ENCODE measurements at places on chromosomes 6 and 20.

DNA sequence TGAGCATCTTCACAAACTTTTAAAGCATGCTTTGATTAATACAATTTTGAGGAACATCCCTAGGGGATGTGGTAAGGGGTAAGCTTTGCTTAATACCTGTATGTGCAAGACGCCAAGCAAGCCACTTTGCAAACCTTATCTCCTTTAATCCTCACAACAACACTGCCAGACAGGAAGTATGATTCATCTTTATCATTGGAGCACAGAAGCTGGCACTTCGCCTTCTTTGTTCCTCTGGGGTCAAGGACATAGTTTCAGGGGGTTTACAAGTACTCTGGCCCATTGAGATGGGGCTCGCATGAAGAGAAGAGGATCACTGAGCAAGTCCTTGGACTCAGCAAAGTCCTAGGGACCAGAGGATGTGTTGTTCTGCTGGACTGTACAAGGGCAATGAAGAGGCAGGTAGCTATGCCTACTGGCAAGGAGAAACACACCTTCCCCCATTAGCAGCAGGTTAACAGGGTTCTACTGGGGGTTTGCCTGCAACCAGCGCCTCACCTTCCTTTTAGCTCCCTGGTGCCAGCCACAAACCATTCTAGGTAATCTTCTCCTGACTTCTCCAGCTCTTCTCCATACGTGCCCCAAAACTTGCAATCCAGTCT is 8.8 kb downstream of the TMEM244 start:
- no peak for DNase-seq

DNA sequence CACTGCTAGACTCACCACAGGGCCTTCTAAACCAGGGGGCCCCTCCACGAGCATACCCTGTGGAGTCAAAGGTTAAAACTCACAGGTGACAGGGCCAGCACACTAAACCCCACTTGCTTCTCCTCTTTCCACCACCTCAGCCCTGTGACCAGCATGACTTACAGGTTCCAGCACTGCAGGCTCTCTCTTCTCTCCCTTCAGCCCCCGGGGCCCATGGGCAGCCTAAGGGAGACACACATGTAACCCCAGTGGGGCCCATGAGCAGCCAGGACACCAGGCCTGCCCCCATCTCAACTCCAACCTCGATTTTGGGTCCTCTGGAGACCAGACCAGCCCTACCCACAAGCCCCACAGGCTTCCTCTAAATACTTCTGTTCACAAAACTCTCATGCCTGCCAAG is 28.0 kb downstream of the HLA-DPB1 start:
- DNase-seq: no peak

- no peak for DNase-seq
Observed at GRCh38 chr6:150775415-150776203, 89.9 kb upstream of the MTHFD1L start.

- no peak for DNase-seq
Observed at GRCh38 chr6:133340557-133340956, 99.4 kb downstream of the EYA4 start.

DNA sequence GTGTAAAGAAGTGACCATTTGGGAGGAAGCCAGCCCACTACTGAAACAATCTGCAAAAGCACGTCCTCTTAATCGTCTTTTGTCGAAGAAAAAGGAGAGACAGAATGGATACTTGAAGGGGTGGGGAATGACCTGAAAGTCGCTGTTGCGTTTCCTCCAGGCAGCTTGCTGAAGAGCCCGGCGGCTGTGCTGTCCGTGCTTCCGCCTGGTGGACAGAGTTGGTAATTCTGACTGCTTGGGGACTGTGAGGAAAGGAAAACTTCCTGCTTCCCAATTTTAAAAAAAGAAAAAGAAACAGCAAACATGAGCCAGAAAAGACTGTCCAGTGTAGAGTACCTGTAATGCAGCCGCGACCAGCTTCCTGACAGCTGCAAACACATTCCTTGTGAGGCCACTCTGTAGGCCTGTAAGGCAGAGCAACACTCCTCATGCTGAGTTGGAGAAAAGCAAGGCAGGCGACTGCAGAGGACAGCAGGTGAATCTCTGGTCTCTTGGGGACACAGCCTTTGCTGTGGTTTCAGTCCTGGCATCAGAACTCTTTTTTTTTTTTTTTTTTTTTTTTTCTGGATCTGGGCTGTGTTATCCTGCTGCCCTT is 251.1 kb upstream of the TBX18 start:
- no peak for DNase-seq

- no peak for DNase-seq
Observed at GRCh38 chr20:30489614-30490003, 767.9 kb upstream of the DEFB115 start.

- DNase-seq: no peak
Observed at GRCh38 chr20:51470499-51470820, 72.1 kb downstream of the NFATC2 start.

DNA sequence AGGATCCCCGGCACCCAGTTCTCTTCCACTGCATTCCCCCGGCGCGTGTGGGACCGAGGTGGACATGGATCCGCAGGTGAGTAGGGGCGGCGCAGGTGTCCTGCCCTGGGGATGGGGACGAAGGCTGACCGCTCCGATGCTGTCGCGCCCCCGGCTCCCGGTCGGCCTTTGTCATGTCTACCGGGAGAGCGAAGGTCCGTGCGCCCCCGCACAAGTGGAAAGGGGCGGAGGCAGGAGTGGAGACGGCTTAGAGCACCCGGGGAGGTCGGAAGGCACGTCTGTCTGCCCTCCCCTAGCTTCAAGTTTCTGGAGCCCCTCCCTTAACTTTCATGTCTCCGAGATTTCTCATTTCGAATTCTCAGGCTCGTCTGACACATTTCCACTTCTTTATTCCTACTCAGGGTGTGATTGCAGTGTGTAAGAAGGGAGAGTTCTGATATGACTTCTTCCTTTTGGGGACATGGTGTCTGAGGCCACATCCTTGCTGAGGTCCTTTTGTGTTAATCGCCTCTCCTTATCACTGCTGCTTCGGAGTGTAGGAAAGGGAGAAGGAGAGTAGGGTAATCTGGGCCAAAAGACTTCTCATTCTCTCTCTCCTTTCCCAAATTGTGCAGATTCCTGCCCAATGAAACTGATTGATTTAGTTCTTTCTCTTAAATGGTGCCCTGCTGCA is 435 bp downstream of the KIFC1 start:
- DNase-seq: peak; percentile 37

DNA sequence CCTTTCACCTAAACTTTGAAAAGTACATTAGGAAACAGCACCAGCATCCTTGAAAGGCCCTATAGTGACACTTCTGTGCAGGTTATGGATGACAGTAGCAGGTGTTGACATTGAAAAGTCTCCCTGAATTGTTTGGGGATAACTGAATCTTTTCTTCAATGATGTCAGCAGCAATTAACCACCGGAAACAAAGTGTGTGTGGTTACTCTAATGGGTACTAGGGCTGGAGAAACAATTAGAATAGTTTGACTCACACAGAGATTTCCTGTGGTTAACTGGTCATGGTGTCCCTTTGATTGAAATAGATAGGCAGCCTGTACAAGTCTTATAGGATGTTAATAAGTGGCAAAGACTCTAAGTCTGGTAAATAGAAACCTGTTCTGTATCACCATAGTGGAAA is 189.1 kb downstream of the TBX18 start:
- no peak for DNase-seq

- no peak for DNase-seq
Observed at GRCh38 chr6:6453186-6453585, 132.7 kb upstream of the F13A1 start.

- no peak for DNase-seq
Observed at GRCh38 chr20:62191781-62192559, 9.1 kb downstream of the MTG2 start.

DNA sequence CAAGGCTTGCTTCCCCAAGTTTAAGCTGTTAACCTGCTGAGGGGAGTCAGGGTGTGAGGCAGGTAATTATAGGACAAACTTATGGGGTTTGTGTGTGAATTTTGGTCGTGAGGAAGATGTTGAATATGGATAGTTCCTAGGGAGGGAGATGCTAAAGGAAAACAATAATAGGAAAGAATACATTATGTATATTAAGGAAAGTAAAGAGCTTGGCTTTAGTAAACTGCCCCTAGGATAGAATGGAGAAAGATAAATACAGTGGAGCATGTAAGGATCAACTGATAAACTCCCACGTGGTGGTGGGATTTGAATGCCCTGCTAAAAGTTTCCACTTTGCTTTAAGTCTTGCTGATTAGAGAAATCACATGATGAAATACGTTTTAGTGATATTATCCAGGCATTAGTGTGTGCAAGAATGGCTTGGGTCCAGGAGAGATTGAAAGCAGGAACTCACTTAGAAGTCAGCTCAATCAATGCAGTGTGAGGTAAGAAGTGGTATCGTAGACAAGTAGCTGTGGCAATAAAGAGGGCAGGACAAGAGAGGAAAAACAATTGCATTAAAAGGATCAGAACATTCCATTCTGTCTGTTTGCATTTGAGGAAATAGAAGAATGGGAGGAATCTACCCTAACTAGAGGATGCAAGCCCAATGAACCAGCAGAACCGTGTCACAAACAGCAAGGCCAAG is 52.5 kb downstream of the RPS12 start:
- DNase-seq: no peak

DNA sequence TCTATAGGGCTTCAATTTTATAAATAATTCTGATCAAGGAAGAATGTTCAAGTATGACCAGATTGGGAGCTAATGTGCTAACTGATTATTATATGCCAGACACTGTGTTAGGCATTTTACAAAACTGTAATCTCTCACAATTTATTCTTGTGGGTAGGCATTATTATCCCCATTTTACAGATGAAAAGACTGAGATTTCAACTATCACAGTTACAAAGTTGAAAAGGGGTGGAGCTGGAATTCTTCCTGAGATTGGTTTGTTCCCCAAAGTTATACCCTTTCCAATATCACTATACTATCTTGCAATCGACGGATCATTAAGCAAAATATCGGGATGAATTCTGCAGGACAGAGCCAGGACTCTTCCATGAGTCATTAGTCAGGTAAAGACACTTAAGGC is 57.1 kb downstream of the TPD52L1 start:
- no peak for DNase-seq

- no peak for DNase-seq
Observed at GRCh38 chr20:38343311-38344106, 2.8 kb upstream of the LBP start.

DNA sequence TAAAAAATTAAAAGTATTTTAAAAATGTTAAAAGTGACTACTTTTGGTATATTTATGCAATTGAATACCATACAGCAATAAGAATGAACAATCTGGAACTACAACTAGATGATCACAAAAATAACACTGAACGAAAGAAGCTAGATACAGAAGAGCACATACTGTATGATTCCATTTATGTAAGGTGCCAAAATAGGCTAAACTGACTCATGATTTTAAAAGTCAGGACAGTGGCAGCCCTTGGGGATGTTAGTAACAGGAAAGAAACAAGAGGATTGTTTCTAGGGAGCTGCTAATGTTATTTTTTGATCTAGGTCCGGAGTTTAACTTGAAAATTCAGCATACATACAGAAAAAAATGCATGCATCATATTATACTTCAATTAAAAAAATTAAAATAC is 42.3 kb downstream of the KIF13A start:
- no peak for DNase-seq

DNA sequence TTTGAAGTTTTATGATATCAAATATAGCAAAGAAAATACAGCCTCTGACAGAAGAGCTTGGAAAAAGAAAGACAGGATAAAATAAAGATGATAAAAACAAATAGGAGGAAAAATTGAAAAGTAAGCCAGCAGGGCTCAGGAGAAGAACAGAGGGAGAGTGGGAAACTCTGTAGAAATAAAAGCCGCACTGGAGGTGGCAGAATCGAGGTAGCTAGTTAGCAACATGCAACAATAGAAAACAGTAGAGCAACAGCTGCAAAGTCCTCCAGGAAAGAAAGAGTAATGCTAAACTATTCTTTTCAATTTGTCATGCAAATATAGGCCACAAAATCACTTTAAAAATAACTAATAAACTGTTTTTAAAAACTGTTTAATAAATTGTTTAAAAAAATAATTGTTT is 28.8 kb downstream of the HBS1L start:
- no peak for DNase-seq

DNA sequence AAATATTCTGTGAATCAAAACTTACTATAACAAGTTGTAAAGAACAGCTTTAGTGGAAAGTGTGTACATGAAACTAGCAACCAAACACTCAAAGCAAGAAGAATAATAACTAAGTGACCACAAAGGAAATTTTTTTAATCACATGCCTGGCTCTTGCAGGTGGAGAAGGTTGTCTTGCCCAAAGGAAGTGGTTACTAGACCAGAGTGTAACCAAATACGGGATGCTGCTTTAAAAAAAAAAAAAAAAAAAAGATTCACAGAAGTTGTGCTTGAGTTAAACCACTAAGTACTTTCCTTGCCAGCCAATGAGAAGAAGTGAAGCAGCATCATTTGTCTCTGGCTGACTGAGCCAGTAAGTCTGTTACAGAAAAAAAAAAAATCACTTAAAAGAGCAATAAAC is 19.1 kb upstream of the HLA-DQB1 start:
- DNase-seq: peak; percentile 41

GRCh38 chr20:17602493-17602892 is 32.6 kb downstream of the DSTN start:
- no peak for DNase-seq

- no peak for DNase-seq
Observed at GRCh38 chr6:17491416-17492142, 98.2 kb downstream of the CAP2 start.

DNA sequence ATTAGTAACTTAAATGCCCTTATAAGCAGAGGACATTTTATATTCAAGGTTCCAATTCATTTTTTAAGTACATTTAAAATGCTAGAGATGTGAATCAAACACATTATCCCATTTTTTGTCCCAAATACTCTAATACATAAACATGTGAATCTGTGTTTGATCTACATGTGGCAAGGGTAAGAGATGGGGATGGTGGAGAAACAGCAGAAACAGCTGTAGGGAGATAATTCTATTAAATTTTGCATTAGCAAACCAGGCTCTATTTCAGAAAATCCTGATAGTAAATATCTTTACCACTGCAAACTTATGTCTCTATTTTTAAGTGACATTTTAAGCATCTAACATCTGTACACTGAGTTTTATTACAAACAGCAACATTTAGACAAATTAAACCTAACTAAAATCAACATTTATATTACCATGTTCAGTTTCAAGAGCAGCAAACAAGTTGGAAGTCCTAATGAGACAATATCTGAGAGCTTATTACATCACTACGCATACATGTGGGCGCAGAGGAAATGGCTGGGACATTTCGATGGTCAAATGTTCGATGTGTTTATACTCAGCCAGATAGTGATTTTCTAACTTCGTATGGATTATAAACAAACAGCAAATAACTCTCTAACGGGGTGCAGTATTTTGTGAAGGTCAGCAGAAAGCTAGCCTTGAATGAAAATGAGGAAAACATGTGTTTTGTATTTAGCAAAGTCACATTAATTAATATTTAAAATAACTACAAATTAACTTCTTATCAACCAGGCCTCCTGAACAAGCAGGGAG is 165.1 kb downstream of the GJA1 start:
- DNase-seq: no peak

- no peak for DNase-seq
Observed at GRCh38 chr6:165983112-165984072, 184.3 kb downstream of the TBXT start.

DNA sequence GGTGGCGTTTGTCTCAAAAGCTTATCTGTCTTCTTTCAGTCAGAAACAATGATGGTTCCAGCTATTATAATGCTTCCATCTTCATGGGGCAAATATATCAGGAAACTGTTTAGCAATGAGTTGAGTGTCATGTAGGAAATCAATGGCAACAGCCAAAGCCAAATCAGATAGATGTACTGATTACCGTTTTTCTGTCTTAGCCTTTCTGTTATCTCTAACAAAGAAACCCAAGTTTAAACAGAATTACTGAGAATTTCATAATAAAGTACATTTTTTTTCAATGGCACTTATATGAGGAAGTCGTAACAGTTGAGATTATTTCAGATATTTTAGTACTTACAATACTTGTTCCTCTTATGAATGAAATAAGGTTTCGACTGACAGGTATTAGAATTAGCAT is 1.2 kb downstream of the NOX3 start:
- no peak for DNase-seq
